ENCODE measurements at places on chromosomes 16 and 17. TPM values are rescaled to one million over a fixed set of nuclear protein-coding genes. Genes with fewer than 3 reads are reported as not detected.

ATP6V0D1 gene
- total RNA-seq = 91.1 TPM

SRCIN1 gene
- total RNA-seq = 4.7 TPM

PRSS22 gene
- 0.97 TPM for total RNA-seq

UMOD gene
- total RNA-seq = not detected

MFSD6L gene
- not detected for total RNA-seq

- no peak for ATAC-seq
Observed at GRCh38 chr16:72203401-72203800, 31.4 kb upstream of the PMFBP1 start.

- ATAC-seq = no peak
Observed at GRCh38 chr17:57370037-57370581, 113.8 kb downstream of the MSI2 start.

DNA sequence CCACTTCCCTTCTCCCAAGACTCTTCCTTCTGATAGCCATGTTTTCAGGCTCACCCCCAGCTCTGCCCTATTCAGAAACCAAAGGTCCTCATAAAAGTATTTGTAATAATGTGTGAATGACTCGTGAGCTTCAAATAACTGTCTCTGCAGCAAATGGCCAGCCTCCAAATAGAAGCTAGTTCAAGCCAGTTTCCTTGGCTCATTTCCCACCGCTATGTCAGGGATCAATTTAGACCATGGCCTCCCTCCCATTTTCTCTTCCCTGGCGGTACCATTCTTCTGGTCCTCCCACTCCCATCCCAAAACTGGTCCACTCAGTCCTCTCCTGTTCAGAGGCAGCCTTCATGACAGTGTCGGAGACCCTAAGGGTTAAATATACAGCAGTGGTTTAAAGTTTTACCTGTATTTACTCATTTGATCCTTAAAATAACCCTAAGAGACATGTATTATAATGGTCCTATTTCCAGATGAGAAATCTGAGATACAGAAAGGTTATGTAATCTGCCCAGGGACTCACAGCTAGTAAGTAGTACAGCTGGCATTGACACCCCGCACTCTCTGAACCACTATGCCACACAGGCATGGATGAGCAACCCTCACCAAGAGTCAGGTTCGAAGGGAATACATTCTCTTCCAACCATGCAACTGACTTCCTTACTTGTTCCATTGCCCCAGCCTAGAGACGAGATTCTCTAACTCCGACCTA lies 42.9 kb downstream of the GAS7 start:
- ATAC-seq = no peak

DNA sequence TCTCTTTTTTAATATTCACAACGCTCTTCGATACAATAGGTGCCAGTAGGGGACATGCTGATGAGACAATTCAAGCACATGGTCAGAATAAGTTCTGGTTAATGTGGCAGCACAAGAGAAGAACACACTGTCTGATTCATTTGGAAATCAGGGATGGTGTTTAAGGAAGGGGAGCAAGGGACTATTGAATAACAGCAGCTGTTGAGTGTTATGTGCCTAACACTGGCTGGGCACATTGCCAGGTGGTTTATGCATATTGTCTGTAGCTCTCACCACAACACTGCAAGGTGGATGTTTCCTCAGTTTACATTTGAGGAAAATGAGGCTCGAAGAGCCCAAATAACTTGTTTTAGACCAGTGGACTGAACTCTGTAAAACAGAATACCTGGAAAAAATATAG lies 44.2 kb downstream of the LYRM9 start:
- ATAC-seq = no peak

DNA sequence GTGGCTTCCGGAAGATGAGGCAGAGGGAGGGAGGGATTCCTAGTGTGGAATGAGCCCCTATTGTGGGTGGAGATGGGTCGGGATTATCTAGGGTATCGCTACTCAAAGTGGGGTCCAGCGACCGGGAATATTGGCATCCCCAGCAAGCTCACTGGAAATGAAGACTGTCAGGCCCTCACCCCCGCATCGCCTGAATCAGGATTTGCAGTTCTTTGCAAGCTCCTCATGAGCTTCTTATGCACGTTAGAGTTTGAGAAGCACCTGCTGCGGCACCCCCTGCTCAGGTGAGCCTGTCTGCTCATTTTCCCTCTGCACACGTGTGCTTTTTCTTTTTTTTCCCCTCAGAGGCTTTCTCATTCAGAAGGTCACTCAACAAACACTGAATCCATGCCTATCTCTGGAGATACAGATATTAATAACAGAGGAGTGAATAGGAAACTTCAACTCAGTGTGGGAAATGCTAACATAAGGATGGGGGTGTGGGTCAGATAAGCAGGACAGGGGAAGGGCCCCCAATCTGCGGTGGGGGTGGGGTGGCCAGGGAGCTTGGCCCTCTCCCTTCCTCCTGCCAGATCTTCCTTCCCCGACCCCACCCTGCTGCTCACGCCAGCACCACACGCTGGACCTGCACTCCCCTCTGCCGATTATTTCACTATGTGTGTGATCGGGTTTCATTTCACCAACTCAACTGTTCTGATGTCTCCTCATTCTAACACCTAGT lies 67.7 kb upstream of the NFAT5 start:
- ATAC-seq = no peak

- ATAC-seq = no peak
Observed at GRCh38 chr16:31149894-31150890, at the start of gene PRSS36. TSS of gene PRSS36 (minus strand) at chr16:31150066. CDS start at chr16:31150035, 31 bp downstream.

- no peak for ATAC-seq
Observed at GRCh38 chr16:14111713-14112538, 40.8 kb downstream of the MRTFB start.

DNA sequence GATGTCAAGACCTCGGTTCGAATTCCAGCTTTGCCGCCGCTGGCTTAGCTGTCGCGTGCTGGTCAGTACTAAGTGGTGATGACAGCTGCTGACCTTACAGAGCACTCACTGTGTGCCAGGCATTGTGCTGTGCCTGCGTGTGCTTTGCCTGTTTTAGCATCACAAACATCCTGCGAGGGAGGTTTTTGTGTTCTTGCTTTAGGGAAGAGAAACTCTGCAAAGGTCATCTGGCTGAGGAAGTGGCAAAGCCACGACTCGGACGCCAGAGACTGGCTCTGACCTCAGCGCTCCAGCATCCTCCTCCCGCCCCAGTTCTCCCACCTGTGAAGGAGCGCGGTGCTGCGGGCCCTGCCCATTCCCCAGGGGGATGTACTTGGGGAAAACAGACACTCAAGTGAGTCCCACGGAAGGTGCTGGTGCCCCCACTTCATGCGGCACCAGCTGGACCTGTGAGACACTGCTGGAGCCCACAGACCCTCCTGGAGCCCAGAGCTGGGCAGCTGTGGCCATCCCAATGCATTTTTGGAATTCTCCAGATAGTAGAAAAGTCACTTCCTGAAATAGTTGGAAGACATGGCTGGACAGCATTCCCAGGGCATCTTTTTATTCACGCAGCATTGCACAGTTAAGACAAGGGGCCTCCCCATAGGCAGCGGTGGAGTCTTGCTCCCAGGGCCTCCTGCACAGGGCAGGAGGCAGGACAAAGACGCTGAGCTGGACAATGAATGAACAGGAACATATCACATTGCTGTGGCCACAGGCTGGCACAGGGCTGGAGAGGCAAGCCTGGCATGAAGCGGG lies 20.0 kb upstream of the HERPUD1 start:
- ATAC-seq = no peak

- no peak for ATAC-seq
Observed at GRCh38 chr16:4178468-4179010, 62.3 kb upstream of the ADCY9 start.

GRCh38 chr16:73217654-73218053 lies 169.7 kb upstream of the ZFHX3 start:
- no peak for ATAC-seq

- ATAC-seq = no peak
Observed at GRCh38 chr16:67661886-67662652, 1.3 kb downstream of the PARD6A start.

GRCh38 chr17:81238490-81238814 lies 403 bp downstream of the TEPSIN start:
- no peak for ATAC-seq

All from motor neuron (in vitro differentiated cells).